ENCODE measurements at places on chromosomes 6 and 20. TPM values are rescaled to one million over a fixed set of nuclear protein-coding genes. Genes with fewer than 3 reads are reported as not detected.

DNA sequence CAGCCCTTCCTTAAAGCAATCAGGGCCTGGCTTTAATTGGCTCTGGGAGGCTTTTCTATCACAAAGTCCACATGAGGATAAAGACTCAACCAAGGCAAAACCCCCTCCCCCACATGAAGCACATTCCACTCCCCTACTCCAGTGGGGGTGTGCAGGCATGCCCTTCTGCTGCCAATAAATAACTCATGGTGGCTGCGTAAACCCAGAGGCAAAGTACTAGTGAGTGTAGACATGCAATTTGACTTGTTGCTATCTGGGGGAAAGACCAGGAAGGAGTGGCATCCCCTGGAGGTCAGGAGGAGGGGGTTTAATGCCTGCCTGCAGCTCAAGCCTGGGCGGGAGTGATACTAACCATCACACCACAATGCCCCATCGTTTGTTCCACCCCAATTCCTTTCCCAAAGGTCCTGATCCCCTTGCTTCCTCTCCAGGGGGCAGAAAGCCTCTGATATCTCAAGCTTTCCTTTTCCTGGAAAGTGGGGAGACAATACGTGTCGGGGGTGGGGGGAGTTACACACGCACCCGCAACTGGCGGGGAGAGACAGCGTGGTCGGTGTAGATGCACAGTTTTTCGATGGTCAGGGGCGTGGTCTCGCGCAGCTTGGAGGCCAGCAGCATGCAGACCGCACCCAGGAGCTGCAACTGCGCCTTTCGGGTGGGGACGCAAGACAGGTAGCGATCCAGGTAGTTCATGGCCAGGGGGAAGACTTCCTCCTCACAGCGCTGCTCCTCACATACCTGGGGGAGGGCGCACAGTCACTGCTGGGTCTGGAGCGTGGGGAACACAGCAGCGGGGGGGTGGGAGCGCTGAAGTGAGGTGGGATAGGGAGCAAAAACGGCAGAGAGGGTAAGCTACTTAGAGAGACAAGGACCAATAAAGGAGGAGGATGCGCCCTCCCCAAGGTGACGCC, 1.5 kb downstream of the CCND3 start:
- H3K27me3 ChIP-seq, result peaks cover 43% of the 10 kb centered on the region
- peak overlapping the region; percentile 98 for H3K4me3 ChIP-seq
- peaks cover 17% of the 10 kb centered on the region for H3K36me3 ChIP-seq
- peaks cover 71% of the 10 kb centered on the region for H3K4me1 ChIP-seq
- peak overlapping the region; percentile 95 for H3K27ac ChIP-seq

DNA sequence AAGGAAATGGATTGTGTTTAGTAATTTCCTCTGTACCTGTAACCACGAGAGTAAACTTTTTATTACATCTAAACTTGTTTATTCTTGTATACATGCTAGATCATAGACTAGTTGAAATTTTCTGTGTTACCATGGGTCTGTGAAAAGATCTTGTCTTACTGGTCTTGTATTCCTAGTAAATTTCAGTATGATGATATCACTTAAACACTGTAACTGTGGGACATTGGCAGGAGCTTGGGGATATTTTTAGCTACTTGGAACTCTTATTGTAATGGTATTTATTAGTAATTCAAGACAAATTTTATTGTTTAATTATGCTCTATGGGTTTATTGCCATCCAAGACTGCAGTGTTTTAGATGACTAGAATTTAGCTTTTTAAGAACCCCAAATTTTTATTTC, 25.9 kb upstream of the TULP4 start:
- H3K4me1 ChIP-seq, result peaks cover 53% of the 10 kb centered on the region
- DNase-seq, result no peak
- no peak overlapping the region for H3K4me3 ChIP-seq
- no peaks in the 10 kb centered on the region for H3K36me3 ChIP-seq

BEND3 gene
- 0.04 TPM for polyA plus RNA-seq

GRCh38 chr6:91280494-91280830, 693.6 kb upstream of the MAP3K7 start:
- no peak overlapping the region for H3K4me3 ChIP-seq
- no peaks in the 10 kb centered on the region for H3K4me1 ChIP-seq

- DNase-seq, result no peak
- H3K27ac ChIP-seq, result no peak overlapping the region
- no peaks in the 10 kb centered on the region for H3K36me3 ChIP-seq
Measured at GRCh38 chr6:110400208-110400607, 15.2 kb downstream of the DDO start.

DNA sequence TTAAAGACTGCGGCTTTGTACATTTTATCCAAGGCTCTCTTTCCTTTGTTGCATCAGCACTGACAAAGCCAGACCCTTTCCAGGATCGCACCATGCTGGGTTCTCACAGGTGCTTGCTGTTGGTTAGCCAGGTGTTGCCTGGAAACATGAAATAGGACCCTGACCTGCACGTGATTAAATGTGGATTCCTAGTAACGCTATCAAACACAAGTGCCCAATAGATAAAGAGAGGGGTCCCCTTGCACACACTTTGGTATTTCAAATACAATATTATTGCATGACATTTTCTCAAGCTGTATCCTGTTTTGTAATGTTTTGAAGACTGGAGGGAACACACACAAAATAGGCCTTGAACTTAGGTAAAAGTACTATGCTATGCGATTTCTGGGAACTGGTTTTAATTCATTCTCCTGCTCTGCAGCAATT, 73.3 kb downstream of the AKAP12 start:
- no peaks in the 10 kb centered on the region for H3K4me1 ChIP-seq
- H3K4me3 ChIP-seq, result no peak overlapping the region
- H3K27ac ChIP-seq, result no peak overlapping the region
- DNase-seq, result no peak
- H3K27me3 ChIP-seq, result no peaks in the 10 kb centered on the region
